ENCODE measurements at places on chromosomes 3 and 15. TPM values are rescaled to one million over a fixed set of nuclear protein-coding genes. Genes with fewer than 3 reads are reported as not detected.
A peak's percentile ranks its signal among the peaks of the same experiment; 100 is the strongest.

DNA sequence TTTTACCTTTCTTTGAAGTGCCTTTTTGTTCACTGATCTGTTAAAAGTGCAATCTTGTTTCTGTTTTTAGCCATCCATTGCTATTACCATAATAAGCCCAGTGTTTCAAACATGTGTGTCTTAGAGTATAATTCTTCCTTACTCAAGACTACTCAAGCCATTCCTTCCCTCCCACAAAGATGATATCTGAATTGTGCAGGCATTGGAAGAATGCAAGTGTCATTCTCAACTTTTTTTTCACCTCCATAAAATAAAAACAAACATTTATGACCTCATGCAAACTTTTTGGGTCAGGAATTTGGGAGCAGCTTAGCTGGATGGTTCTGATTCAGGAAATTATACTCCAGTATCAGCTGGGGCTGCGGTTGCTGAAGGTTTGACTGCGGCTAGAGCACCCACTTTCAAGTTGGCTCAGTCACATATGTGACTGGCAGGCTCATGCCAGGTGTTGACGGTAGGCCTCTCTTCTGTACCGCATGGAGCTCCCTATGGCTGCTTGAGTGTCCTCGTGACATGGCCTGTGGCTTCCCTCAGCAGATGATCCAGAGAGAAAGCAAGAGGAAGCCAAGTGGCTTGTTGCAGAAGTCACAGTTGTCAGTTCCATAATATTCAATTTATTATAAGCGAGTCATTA, 490.8 kb downstream of the CNTN4 start:
- DNase-seq = no peak

- DNase-seq = no peak
These were observed 3.8 kb downstream of the COMMD4 start for GRCh38 chr15:75339531-75340240.

- DNase-seq = no peak
These were observed 22.2 kb upstream of the CMTM8 start for GRCh38 chr3:32216172-32216783.

DNA sequence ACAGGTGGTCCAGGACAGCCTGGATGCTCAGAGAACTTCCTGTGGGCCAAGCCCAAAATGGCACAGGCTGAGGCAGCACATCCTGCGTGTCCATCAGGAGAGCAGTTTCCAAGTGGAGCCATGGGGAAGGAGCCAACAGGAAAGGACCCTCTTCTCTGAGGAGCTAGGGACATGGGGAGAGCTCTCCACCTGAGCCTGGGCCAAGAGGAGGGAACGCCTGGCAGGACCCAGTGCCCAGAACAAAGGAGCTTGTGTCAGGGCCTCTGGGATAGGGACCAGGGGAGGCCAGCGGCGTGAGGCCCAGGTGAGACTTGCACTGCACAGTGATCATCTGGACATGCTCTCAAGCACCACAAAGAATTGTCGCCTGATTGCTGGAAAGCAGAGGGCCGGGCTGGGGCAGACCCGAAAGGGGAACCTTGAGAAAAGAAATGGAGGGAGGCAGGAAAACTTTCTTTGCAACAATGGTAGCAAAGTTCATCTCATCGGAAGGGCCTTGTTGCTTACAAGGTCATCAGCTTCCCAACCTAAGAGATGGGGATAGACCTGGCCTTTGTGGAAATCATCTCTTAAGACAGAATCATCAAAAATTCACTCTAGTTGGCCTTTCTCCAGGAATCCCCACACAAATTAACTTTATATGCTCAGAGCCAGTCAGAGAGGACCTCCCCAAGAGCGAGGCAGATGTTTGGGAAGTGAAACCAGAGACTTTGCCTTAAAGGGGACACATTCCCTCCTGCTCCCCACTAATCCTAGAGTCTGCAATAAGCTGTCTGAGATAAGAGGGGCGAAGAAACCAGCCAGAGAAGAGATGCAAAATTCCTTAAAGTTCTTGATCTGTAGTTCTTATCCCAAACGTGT, 47.7 kb upstream of the HES1 start:
- no peak for DNase-seq

- DNase-seq = no peak
These were observed 567.1 kb downstream of the EDEM1 start for GRCh38 chr3:5754602-5755001.

GRCh38 chr3:123610331-123610730, 25.5 kb upstream of the HACD2 start:
- no peak for DNase-seq

DNA sequence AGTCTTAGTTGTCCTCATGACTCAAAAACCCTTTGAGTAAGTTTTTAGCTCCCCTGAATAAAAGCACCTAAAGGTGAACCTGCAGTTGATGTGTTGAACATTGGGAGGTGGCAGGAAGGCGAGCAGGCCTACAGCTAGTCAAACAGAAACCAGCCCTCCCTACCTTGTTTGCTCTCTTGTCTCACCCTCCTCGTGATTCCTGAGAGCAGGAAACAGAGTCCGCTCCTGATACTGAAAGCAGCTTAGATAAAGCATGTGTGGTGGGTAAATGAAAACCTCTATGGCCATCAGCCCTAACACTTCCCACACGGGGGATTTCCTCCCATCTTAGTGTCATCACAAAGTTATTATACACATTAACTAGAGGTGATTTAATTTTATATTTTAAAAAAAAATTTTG, 21.8 kb upstream of the CLDN18 start:
- DNase-seq = peak; percentile 19

GRCh38 chr3:143495527-143495926, 352.7 kb downstream of the SLC9A9 start:
- DNase-seq = no peak

GRCh38 chr3:149468504-149469212, 5.8 kb upstream of the TM4SF4 start:
- no peak for DNase-seq

Gene PCLAF
- 109 TPM for total RNA-seq

- DNase-seq = no peak
These were observed 13.9 kb upstream of the C15orf61 start for GRCh38 chr15:67506775-67507747.

Gene ADGRG7
- total RNA-seq = 24.7 TPM

Gene SMAD6
- total RNA-seq = 0.25 TPM

Gene TF
- 0.02 TPM for total RNA-seq

- DNase-seq = no peak
These were observed 63.9 kb downstream of the XXYLT1 start for GRCh38 chr3:195207056-195207455.

- DNase-seq = peak; percentile 68
These were observed 711 bp downstream of the XXYLT1 start for GRCh38 chr3:195270079-195270816.

Gene LOXL1
- 1.6 TPM for total RNA-seq

- no peak for DNase-seq
These were observed 221.9 kb upstream of the LRIG1 start for GRCh38 chr3:66722675-66723074.

- DNase-seq = no peak
These were observed 104.8 kb downstream of the PLCH1 start for GRCh38 chr3:155640098-155640497.

- peak; percentile 15 for DNase-seq
These were observed 70.2 kb downstream of the FOXB1 start for GRCh38 chr15:60074181-60074885.
